ENCODE measurements at places on chromosomes 1 and 21.

DNA sequence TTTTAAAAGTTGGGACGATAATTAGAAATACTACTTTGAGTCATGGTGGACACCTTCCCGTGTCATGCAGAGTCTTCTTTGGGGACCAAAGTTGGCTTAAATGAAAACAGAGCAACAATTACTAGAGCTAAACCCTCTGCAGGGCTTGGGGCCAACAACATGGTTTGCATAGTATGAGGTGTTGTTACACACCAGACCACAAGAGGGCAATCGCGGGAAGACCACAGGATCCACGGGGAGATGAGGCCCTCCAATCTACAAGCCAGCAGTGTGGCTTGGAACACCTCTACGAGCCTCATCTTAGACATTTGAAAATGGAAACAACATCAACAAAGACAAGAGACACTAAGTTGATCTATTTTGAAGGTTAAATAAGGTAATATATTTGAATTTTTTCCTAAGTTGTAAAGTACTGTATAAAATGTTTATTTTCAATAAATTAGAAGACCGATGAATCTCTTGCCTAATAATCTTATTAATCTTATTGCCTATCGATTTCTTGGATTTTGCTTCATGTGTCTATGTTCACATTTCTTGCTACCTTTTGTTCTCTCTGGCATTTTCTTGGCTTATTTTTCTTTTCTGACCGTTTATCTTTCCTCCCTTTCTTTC lies 8.2 kb upstream of the SMCP start:
- peak; percentile 49 for DNase-seq

- no peak for DNase-seq
These were observed 187.1 kb downstream of the CDC42BPA start for GRCh38 chr1:227131193-227131592.

DNA sequence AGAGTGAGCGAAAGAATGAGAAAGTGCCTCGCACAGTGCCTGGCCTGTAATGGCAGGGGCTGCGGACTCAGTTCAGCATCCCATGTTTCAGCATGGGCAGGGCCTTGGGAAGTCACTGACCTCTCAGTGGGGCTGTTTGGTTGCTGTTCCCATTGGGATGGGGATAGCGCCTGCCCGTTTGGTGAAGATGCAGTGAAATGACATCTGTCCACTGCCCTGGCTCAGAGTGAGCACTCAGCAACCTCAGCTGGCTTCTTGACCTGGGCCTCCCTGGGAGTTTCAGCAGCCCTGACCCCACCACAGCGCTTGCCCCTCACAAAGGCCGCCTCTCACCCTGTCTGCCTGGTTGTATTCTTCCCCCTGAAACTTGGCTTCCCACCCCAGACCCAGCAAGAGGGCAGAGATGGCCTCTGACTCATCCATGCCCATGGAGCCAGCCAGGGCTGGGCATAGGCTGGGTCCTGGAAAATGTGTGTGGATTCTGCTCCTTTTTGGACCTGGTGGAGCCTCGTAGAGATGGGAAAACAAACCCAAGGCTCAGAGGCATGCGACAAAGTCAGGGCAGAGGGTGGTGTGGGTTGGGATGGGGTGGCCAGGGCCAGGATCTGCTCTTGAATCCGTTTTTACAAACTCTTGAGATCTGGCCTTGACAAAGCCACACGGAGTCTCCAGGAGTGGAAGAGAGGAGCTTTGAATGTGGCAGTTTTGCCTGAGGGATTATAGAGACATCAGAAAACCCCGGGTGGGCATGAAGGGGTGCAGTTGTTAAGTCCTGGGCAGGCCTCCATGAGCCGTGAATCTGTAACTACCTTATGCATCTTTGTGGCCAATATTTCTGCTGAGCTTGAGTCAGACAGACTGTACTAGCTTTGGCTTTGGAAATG lies 1.2 kb downstream of the XKR8 start:
- DNase-seq, result no peak

DNA sequence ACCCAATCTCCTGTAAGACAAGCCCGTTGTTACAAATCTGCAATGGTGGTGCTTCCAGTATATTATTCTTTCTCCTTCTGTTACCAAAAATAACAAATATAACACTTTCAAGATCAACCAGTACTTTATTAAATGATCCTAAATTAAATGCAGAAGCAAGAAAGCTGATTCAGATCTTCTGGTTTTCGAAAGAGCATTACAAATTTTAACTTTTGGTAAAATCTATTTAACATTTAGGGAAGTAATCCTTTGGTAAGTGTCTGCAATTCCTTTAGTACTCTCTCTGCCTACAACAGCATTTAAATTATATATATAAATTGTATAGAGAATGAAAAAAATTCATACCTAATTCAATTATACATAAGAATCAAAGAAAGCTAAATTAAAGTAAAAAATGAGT lies 198.6 kb upstream of the HMCN1 start:
- no peak for DNase-seq

GRCh38 chr1:47024141-47024801 lies 802 bp downstream of the CYP4X1 start:
- DNase-seq, result no peak

- DNase-seq, result no peak
These were observed 2.4 kb upstream of the IFNLR1 start for GRCh38 chr1:24189528-24189927.

DNA sequence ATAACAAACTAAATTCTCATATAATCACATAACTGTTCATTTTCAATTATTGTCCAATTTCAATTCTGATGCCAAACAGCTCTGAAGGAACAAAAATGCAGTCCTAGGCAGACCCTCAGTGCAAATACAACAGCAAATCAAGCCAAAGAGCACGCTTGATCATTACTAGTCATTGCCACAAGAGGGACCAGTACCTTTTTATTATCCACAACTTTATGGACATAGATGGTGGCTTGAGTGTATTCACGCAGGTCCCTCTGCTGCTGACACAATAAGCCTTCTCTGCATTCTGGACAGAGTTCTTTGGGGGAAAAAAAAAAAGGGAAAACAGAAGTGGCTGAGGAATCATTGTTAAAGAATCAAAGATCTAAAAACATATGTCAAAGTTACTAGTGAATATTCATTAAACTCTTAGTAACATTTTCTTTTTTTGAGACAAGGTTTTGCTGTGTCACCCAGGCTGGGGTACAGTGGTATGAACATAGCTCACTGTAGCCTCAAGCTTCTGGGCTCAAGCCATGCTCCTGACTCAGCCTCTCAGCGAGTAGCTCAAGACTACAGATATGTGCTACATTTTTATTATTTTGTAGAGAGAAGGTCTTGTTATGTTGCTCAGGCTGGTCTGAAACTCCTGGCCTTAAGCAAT lies 34.3 kb upstream of the RAP1GAP start:
- DNase-seq, result no peak

DNA sequence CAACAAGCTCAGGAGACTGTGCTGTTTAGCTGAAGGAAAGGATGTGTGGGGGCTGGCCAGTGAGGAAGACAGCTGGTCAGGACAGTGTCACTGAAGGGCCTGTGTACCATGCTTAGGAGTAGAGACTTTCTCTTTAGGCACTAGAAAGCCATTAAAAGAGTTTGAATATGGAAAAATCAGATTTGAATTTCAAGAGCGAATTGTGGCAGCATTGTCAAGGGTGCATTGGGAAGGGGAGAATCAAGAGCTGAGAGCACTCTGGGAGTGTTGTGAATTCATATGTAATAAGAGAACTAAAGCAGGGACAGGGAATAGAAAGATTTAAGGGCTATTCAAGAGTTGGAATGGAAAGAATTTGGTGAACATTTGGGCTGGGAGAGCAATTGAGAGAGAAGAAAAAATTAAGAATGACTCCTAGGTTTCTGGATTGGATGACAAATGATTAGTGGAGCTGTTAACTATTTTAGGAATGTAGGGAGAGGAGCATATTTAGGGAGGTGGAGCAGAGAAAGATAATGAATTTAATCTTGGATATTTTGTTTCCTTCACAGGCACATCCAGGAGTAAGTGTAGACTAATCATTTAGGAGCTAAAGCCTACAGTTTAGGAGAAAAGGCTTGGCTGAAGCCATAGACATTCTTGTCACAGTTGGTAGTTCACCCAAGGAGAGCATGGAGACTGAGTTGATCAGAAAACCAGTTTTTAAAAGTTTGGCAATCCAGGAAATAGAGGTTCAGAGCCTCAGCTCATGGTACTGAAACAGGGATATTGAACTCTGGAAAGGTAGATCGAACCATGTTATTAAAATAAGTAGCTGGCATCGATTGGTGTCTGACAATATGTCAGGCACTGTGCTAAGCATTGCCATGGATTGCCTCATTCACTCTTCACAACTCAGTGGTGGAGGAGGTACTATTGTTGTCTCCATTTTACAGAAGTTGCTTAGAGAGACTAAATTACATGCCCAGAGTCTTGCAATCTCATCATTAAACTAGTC lies 23.1 kb upstream of the TOR3A start:
- DNase-seq, result no peak

GRCh38 chr1:192993426-192994085 lies 65.6 kb downstream of the UCHL5 start:
- no peak for DNase-seq

- no peak for DNase-seq
These were observed 32.1 kb upstream of the CLIC4 start for GRCh38 chr1:24713176-24713575.

DNA sequence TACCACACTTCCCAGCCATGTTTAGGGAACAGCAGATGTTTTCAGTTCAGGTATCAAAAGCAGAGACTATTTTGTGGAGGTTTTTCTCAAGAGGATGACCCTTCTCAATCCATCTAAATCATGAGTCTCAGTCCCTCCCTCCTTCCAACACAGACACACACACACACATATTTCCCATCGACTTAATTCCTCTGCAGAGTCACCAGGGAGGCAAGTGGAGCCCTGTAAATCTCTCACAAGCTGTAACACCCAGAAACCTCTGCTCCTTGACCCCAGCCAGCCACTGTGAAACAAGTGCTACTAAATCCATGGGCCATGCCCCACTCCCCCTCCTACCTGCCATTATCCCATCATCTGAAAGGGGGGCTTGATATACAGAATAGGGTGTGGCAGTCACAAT lies 10.6 kb upstream of the KCND3 start:
- DNase-seq, result no peak

- no peak for DNase-seq
These were observed 73.8 kb downstream of the NTPCR start for GRCh38 chr1:233024199-233024598.

- DNase-seq, result no peak
These were observed 280.4 kb upstream of the C1orf105 start for GRCh38 chr1:172140072-172140471.

DNA sequence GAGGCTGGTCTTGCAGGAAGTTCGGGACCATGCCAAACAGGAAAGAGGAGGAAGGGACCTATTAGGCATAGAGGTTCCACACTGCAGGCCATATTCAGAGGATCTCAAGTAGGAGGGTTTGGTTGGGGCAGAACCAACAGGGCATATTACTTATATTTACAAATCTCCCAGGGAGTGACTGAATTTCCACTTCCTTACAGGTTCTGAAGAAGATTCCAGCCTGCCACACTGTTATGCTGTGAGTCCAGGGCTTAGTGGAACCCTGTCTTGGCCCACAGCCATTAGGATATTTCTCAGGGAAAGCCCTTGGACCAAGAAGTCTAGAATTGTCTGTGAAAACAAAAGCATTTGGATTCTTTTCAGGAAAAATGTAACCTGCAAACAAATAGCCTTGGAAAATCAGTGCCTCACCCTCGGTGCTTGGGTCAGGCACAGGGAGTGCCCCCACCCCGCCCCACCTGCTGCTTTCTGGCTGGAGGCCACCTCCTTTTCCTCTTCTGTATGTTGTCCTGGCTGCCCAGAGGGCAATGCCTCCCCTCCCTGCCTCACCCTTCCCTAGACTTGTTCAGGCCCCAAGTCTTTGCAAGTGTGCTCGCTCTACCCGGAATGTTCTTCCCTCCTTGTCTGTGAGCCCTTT lies 41.0 kb upstream of the JUN start:
- no peak for DNase-seq

DNA sequence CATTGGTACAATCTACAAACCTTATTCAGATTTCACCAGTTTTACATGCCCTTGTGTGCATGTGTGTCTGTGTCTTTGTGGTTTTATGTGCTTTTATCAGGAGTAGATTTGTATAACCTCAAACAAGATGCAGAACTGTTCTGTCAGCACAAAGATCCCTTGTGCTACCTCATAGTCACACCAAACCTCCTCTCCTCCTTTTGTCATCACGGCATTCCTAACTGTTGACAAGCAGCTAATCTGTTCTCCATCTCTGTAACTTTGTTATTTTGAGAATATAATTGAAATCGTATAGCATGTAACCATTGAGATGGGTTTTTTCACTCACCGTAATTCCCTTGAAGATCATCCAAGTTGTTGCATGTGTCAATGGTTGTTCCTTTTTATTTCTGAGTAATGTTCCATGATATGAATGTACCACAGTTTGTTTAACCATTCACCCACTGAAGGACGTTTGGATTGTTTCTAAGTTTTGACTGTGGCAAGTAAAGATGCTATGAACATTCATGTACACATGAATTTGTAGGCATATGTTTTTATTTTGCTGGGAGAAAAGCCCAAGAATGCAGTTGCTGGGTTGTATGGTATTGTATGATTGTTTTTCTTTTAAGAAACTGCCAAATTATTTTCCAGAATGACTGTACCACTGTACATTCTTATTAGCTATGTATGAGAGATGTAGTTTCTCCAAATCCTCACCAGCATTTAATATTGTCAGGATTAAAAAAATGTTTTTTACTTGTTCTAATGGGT lies 78.1 kb upstream of the B3GALT2 start:
- DNase-seq, result no peak

- DNase-seq, result no peak
These were observed 1.6 kb downstream of the POMGNT1 start for GRCh38 chr1:46196609-46197008.

DNA sequence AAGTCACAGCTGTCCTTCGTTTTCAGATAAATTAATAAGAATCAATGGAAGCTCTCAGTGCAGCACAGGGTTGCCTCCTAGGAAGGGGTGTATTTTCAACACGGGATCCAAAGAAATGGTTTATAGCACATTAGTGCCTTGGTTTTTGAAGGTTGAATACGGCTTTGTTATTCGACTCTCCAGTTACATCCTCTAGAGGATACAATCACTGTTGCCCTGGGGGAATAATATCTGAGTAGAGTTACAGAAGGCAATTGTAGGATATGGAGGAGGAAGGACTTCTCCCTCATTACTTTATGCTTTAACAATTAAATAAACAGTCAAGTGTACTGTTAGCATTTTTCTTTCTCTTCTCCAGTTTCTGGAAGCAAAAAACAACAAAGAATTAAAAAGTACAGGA lies 14.3 kb upstream of the ZNF326 start:
- DNase-seq, result no peak

DNA sequence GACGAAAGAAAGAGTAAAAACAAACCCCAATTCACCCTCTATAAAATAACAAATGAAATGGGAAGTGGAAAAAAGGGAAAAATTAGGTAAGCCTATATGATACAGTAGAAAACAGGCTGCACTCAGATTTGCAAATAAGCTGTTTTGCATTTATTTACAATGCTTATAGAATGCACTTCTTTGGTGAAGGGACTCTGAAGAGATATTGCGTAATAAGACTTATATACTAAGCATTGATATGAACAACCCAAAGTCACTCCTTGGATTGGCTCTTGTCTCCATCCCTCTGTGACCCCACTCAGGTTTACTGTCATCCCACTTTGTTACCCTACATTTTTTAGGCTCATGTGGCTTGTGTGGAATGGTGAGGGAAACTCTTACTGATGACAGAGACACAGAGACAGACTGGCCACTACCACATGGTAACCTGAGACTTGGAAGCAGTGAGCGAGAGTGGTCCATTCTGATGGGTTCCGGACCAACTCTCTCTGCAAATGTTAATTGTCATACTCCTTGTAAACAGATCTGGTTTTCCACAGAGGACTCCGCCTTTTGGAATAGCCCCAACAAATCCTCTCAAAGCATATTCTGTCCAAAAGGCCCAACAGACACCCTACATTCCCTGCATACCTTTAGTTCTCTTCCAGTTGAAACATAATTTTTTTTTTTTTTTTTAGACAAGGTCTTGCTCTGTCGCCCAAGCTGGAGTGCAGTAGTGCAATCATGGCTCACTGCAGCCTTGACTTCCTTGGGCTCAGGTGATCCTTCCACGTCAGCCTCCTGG lies 11.0 kb downstream of the GSTM5 start:
- DNase-seq, result no peak

Data from stimulated activated CD4-positive, alpha-beta T cell treated with anti-CD3 and anti-CD28 coated beads, Interleukin-4, amount 100 ng/mL, for 48 hours (primary cell).